ENCODE measurements at places on chromosomes 16 and 17. TPM values are rescaled to one million over a fixed set of nuclear protein-coding genes. Genes with fewer than 3 reads are reported as not detected.

- no peak for DNase-seq
Measured at GRCh38 chr17:12918142-12918541, 99.7 kb downstream of the ELAC2 start.

- no peak for DNase-seq
Measured at GRCh38 chr16:4892361-4893102, 44.4 kb downstream of the PPL start.

Gene NTN3
- 0.30 TPM for total RNA-seq

DNA sequence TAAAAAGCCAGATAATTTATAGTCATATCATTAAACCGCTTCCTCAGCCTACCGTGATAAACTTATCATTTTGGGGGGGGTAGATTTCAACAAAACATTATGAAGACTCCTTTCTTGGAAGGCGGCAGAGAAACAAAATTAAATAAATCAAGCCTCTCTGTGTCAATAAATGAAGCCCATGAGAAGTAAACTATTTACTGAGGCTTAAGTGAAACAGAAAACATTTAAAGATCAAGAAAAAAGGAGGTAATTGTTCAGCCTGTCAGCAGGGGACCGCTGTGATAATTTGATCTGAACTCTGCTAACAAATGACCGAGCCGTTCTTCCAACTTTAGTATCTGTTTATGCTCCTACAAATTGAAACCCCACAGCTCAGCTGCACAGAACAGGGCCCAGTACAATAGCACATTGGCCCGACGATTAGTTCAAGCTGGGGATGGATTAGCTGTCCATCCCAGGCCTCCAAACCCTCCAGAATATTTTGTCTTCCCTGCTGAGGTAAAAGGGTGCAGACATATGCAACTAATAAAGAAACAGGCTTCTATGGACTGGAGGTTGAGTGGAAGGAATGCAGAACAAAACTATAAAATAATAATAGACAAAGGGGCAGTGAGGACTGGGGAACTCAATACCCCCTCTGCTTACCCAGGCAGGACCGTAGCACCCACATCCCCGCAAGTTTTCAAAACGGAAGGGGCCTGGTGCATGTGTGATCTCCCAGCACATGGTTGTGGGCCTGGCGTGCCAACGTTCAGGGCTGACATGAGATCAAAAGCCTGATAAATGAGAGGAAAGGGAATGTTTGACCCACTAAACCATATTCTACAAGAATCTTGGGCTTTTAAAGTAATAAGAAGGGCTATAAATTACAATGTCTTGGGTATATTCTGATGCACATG is 298.1 kb upstream of the IRX5 start:
- no peak for DNase-seq

Gene SDR42E2
- not detected for total RNA-seq
